ENCODE measurements at places on chromosomes 5 and 9.

GRCh38 chr9:94933511-94933828, 207.0 kb downstream of the AOPEP start:
- DNase-seq: no peak

DNA sequence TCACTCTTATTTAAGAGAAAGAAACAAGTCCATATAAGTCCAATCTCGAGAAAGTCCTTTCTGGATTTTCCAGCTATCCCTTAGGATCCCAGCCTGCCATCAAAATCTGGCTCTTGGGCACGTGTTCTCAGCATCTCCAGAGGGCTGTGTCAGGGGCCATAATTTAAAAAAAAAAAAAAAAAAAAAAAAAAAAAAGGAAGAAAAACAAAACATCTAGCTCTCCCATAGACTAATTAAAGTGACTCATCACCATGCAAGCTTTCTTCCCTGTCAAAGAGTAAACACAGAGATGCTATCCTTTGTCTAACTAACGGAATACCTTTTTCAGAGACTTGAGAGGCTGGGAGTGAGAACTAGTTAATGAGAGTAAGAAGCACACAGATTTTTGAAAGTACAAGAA, 44.9 kb upstream of the MYO10 start:
- DNase-seq: peak; percentile 52

GRCh38 chr5:150642567-150642927, 2.1 kb downstream of the SYNPO start:
- peak; percentile 88 for DNase-seq

GRCh38 chr5:41193456-41194205, 19.7 kb downstream of the C6 start:
- no peak for DNase-seq

GRCh38 chr9:128003966-128004604, 23.3 kb upstream of the EEIG1 start:
- no peak for DNase-seq
